Osteoblast (primary cell): ENCODE measurements at places on chromosomes 11 and 22. TPM values are rescaled to one million over a fixed set of nuclear protein-coding genes. Genes with fewer than 3 reads are reported as not detected.

DNA sequence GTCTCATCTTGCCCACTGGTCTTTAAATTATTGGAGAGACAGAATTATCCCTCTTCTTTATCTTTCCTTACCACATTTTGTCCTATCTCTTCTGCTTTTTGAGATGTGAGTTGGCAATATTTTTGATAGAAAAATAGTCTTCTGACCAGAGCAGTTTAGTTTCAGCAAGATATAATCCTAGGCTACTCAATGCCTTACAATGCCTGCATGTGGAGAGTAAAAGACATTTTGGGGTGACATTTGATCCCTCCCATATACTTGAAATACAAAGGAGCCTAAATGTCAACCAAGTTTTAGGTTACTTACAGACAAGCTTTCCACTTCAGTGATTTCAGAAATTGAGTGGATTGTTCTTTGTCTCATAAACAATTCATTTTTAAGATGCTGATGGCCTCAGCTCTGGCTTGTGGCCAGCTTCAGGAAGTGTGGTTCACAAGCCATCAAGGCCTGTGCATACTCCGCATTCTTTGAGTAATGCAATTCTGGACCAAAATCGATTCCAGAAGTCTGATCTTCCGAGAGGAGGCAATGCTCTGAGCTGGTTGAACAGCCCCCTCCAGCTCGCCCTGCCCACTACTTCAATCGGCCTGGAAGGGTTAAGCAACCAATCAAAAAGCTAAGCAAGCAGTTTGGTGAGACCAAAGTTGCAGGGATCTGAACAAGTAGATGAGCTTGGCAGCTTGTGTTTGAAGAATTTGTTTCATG, 274.4 kb downstream of the BLID start:
- DNase-seq: peak; percentile 14

DNA sequence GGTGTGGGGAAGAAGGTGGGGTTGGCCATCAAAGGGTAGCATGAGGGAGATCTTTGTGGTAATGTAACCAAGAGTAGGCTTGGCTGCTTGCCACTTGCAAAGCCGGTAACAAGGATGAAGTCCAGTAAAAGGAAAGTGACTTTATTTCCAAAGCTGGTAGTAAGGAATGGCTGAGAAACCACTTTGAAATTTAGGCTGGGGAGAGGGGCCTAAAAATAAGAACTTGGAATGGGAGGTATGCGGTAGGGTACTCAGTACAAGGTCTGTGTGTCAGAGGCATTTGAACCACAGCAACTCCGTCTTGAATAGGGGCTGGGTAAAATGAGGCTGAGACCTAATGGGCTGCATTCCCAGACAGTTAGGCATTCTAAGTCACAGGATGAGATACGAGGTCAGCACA, 216.0 kb upstream of the ISX start:
- no peak for DNase-seq

ZNF214 gene
- total RNA-seq: 3.6 and 4.7 TPM in 2 replicates

TRIM29 gene
- under 0.01 and 0.36 TPM in 2 replicates for total RNA-seq

TCN2 gene
- total RNA-seq: 13.6 and 18.8 TPM in 2 replicates
